ENCODE measurements at places on chromosomes 7 and 10.

DNA sequence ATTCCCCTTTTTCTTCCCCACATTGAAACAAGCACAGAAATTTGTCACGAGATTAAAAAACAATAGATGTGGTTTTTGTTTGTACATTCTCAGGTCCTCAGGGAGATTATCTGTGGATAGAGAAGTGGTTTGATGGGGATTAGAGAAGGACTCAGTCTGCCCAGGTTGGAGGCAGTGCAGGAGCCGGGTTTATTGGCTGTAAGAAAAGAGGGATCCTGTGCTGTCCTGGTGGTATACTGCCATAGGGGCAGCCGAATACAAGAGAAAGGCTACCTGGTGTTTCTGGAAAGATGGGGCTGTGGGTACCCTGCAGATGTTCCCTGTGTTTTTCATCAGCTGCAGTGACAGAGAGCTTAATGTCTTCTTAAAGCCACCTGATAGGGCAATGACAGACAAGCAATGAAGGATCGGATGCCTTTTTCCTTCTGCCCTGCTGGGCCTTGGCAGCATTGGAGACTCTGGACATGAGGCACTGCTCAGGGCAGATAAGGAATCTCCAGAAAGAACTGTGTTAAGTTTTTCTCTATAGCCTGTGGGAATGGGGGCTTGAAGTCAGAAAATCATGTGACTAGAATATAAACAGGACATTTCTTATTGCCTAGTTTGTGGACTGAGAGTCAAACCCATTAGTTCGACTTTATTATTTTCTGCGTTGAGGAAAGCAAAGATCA lies 18.1 kb upstream of the GPR141 start:
- no peak for DNase-seq

DNA sequence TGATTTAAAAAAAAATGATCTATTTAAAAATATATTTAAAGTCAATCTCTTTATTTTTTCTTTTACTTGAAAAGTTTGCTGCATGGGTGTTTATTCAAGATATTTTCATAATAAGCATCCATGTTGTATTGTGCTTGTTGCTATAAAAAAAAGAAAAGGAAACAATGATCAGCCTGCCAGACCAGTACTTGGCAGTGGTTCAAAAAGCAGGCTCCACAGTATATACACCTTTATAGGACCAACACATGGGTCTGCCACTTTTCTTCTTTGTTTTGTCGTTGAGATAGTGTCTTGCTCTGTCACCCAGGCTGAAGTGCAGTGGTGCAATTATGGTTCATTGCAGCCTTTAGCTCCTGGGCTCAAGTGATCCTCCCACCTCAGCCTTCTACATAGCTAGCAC lies 228.0 kb downstream of the TWIST1 start:
- no peak for DNase-seq

GRCh38 chr10:132069122-132069848 lies 3.5 kb downstream of the JAKMIP3 start:
- DNase-seq = no peak

DNA sequence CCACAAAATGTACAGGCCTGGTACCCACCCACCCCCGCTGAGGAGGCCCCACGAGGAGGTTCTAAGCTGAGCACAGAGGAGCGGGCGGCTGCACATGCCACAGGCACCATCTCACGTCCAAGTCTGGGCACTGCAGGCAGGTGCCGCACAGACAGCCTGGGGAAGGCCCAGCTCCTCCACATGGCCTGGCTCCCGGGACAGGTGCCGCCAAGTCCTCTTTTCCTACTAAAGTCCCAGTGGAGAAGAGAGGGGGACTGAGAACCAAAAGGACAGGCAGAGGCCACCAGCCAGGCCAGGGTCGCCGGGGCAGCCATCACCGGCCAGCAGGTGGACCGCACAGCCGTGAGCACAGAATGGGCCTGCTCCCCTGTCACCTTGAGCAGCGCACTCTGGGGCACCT lies 91.1 kb downstream of the MAD1L1 start:
- DNase-seq = no peak

GRCh38 chr10:58723186-58723585 lies 210.5 kb downstream of the BICC1 start:
- DNase-seq = no peak

- DNase-seq = no peak
These were observed 39.3 kb downstream of the RBM33 start for GRCh38 chr7:155683714-155684113.

DNA sequence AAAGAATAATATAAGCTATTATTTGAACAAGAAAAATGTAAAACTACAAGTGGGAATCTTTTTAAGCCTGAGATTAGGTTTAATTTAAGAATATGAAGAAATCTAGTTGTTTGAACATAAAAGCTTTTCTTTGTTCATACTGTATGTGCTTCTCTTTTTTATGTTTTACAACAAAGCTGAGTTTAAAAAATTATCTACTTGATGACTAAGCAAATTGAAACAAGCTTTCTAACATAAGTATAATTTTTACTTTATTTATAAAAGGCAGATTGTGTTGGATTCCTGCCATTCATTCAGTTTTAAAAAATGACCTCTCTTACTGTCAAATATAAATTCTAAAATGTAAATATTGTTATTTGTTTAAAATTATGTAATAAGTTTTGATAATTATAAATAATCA lies 958.2 kb downstream of the DNAJB9 start:
- no peak for DNase-seq

DNA sequence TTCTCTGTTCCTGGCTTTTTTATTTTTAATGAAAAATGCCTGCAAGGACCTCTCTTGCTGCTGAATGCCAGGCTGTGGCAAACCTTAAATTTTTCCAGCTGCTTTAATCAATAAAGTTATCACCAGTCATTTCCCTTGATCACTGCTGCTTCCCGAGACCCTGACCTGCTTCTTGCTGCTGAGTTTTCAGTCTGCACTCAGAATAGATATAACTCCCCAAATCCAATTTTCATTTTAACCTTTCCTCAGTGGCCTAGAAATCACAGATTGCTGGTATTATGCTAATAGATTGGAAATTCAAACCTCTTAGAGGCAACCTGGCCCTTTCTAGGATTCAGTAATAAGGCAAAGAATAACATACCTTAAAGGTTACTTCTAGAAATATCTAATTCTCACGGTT lies 43.7 kb downstream of the LHPP start:
- DNase-seq = no peak

GRCh38 chr7:20696002-20696605 lies 80.6 kb downstream of the ABCB5 start:
- no peak for DNase-seq

GRCh38 chr7:133365917-133366316 lies 113.0 kb downstream of the EXOC4 start:
- DNase-seq = no peak

- DNase-seq = no peak
These were observed 57.8 kb upstream of the MSRB2 start for GRCh38 chr10:23037561-23037960.

- DNase-seq = no peak
These were observed 357.0 kb upstream of the MKI67 start for GRCh38 chr10:128483216-128483615.

DNA sequence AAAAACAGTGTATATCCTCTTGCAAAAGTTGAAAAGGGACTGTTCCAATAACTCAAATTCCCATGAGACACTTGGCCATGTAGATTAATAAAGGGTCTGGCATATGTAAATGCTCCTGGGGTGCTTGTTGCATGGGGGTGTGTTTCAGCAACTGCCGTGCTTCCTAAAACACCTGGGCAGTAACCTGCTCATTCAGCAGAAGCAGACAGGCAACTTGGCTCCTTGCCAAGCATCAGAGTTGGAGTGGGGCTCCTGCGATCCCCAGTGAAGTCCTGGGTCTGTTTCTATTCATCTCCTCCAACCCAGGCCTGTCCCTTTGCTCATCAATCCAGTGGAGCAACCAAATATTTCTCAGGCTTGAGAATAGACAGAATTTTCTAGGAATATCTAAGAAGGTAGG lies 42.2 kb upstream of the ADAM12 start:
- no peak for DNase-seq

DNA sequence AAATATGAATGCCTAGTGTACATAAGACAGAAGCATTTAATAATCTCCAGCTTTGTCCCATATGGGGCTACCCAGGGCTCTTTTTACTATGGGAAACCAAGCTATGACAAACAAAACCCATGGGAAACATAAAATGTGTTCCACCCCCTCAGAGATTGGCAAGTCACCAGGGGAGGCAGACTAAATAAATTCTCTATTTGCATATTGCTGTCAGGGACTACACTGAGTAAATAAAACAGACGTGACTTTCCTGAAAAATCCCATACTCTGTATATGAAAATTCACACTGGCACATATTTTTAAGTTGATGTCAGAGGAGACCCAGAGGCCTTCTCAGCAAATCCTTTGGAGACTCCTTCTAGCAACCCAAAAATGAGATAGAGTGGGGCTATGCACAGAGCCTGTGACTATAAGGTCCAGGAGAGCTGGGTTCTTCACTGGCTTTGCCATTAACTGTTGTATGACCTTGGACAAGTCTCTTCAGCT lies 44.0 kb upstream of the HPSE2 start:
- DNase-seq = no peak

DNA sequence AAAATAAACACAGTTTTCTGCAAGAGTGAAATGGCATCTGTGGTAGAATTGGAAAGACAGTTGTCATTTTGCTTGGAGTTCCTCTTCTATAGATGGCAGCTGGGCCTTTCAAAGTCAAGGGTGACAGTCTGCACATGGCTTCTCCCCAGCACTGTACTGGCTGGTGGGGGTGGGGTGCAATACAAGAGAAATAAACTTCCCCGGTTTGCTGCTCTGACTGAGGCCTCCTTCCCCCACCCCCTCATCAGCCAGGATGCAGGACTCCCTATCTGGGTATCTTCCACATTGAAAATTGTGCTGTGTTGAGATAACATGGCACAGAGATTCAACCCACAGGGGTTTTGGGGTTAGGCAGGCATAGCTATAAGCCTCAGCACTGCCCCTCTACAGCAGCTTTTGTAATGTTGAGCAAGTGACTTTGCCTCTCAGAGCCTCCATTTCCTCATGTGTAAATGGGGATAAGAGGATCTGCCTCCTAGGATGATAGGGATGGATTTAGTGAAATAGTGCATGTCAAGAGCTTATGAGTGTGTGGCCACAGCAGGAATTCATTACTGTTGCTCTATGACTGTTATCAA lies 85.8 kb upstream of the WDR11 start:
- no peak for DNase-seq

DNA sequence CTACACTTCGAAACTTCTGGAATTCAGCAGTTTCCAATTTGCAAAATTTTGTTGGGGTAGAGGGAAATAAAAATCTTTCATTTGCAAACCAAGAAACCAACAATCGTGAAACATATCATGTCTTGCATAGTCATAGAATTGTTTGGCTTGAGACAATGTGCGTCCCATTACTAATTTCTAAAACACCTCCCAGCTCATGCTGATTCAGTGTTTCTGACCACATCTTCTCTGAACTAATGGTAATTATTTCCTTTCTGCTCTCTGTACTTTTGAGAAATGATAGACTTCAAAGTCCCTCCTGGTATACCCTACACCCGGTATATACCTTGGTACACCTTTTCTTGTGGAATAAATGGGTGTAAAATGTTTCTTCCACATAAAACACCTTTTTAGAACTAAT lies 41.8 kb upstream of the TSPAN13 start:
- no peak for DNase-seq

- peak; percentile 51 for DNase-seq
These were observed 102.3 kb upstream of the ARHGAP21 start for GRCh38 chr10:24826009-24826408.

Data from LoVo (cell line).